ENCODE measurements at places on chromosomes 5 and 9. TPM values are rescaled to one million over a fixed set of nuclear protein-coding genes. Genes with fewer than 3 reads are reported as not detected.

The MOB3B gene
- 9.1 TPM for total RNA-seq

DNA sequence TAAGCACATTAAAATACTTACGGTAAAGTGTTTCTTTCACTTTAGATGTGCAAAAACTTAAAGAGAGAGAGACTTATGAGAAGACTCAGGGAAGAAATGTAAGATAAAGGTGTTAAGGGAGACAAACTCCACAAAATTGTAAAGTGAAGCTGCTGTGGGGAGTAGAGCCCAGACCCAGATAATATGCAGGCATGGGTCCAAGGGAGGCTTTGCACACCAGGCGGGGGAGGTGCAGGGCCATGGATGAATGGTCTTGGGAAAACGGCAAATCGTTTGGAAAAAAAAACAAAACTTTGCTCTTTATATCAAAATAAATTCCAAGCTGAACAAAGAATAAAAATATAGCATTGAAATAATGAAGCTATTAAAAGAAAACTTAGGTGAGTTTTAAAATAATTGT, 9.1 kb downstream of the SYK start:
- no peaks in the 10 kb centered on the region for H3K27me3 ChIP-seq
- no peak overlapping the region for H3K27ac ChIP-seq
- no peak for DNase-seq
- H3K36me3 ChIP-seq, result no peaks in the 10 kb centered on the region

The FAM78A gene
- total RNA-seq, result 2.0 TPM

DNA sequence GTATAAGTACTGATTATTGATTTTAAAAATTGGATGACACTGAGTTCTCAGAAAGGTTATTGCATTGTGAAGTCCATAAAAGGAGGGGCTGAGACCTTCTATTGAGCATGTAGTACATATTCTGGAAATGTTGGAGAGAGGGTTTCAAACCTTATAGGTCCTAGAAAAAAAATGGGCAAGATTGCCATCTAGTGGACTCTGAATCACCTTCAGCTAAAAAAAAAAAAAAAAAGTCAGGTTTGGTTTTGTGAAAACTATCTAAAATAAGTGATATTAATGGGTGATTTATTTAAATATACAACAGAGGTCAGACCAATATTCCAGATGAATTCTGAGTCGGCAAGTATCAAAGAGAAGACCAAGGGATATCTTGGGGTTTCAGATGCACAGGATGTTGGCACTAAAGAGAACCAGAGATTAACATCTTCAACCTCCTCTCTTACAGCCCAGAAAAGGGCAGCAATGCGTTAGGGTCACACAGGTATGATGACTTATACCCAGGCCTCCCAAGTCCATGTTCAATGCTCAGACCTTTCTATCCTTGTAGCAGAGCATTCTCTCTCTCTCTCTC, 109.8 kb upstream of the NMUR2 start:
- H3K4me1 ChIP-seq, result no peaks in the 10 kb centered on the region
- no peak overlapping the region for H3K27ac ChIP-seq
- no peak for DNase-seq
- no peaks in the 10 kb centered on the region for H3K36me3 ChIP-seq
- no peaks in the 10 kb centered on the region for H3K27me3 ChIP-seq
- no peak overlapping the region for H3K4me3 ChIP-seq

- no peak overlapping the region for H3K4me3 ChIP-seq
- DNase-seq, result no peak
- H3K27me3 ChIP-seq, result no peaks in the 10 kb centered on the region
- H3K27ac ChIP-seq, result no peak overlapping the region
- peaks cover 6% of the 10 kb centered on the region for H3K4me1 ChIP-seq
These were observed 21.3 kb downstream of the NAIF1 start for GRCh38 chr9:128045831-128046230.

DNA sequence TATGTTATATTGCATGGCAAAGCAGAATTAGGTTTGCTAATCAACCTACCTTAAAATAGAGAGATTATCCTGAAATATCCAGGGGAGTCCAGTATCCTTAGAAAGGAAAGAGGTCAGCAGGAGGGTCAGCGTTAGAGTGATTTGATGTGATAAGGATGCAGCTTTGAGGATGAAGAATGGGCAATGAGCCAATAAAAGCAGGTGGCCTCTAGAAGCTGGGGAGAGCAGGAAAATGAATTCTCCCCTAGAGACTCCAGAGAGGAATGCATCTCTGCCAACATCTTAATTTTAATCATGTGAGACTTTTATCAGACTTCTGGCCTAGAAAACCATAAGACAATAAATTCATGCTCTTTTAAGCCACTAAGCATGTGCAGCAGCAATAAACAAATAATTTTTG, 65.7 kb upstream of the SYK start:
- no peak for DNase-seq
- no peaks in the 10 kb centered on the region for H3K36me3 ChIP-seq
- H3K27me3 ChIP-seq, result peaks cover 3% of the 10 kb centered on the region
- no peaks in the 10 kb centered on the region for H3K4me1 ChIP-seq
